ENCODE measurements at places on chromosomes 7 and 10.

DNA sequence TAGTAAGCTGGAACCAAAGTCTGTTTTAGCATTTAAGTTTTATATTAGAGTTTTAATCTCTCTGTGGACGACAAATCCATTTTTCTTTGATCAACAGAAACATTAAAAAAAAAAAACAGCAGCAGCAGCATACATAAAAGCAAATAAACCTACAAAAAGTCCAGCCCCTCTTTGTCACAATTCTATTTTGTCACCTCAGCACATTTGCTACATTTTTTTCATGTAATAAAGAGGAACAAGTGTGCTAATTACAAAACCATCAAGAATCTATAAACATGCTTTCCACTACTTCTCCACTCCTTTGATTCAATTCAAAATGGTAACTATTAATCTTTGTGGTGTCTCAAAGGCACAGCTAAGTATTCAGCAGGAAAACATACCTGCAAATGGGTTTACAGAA, 259.8 kb upstream of the GNAI1 start:
- DNase-seq = no peak

GRCh38 chr7:20440472-20441105, 109.9 kb downstream of the ITGB8 start:
- peak; percentile 30 for DNase-seq

DNA sequence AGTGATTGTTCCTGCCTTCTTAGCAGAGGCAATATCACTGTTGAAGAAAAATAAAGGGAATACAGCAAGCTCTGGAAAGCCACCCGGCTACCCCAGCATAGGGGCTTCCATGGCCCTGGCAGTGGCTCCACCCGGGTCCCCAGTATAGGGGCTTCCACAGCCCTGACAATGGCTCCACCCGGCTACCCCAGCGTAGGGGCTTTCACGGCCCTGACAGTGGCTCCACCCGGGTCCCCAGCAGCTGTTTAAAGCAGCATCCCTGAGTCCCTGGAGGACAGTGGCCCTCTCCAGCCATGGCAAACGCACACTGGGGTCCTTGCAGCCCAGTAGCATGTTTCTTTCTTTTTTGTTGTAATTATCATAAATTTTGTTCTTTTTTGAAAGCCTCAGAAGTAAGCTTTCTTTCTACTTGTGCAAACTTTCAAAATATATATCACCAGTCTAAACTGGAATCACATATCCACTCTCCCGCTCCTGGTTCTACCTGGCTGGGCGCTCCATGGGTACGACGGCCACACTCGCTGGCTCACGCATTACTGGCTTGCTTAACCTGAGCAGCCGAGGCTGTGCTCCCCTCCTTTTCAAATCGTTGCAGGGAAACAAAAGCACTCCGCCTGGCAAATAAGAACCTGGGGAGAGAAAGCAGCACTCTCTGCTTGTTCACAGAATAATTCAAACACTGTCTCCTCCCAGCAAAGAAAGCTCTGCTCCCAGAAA, 62.1 kb downstream of the TCERG1L start:
- DNase-seq = no peak

DNA sequence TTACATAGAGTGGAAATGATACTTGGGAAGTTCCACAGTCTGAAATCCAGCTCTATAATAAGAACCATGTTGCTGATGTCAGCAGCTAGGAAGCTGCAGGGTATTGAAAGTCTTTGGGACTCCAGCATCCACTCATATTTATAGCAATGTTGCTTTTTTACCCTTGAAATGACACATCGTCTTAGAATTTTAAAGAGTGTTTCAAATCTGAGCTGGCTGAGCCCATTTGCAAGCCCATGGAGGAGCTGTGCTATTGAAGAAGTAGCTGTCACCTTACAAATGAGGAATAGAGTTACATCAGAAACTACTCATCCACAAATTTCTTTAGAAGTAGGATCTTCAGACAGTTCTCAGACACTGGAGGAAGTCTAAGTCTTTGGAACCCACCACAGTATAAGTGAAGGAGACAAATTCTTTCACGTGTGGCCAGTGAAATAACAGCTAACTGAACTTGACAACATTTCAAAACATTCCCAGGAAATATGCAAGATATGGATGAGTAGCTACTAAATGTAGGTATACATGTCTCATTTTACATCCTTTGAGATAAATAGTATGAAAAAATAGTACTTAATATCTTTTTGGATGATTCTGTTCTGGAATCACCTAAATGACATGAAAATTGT, 203.6 kb downstream of the ZNF365 start:
- DNase-seq = no peak

- no peak for DNase-seq
These were observed 27.5 kb upstream of the MSS51 start for GRCh38 chr10:73460897-73461296.

- no peak for DNase-seq
These were observed 914 bp downstream of the ZNF37A start for GRCh38 chr10:38094927-38095574.

DNA sequence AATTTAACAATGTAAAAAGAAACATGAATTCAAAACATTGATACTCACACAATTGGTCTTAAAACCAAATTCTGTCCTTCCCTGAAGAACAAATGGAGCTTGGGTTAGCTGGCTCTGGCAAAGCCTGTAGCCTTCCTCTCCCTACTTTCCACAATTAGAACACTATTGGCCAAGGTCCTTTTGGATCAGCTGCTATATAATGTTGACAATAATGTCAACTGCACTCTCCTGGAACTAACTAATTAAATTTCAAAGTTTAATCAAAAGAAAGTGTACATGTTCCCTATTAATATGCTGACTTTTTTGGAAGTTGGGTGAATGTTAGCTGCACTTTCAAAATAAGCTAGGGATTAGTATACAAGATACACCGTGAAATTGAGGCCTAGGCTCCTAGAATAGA, 440.1 kb upstream of the NFE2L3 start:
- DNase-seq = no peak

DNA sequence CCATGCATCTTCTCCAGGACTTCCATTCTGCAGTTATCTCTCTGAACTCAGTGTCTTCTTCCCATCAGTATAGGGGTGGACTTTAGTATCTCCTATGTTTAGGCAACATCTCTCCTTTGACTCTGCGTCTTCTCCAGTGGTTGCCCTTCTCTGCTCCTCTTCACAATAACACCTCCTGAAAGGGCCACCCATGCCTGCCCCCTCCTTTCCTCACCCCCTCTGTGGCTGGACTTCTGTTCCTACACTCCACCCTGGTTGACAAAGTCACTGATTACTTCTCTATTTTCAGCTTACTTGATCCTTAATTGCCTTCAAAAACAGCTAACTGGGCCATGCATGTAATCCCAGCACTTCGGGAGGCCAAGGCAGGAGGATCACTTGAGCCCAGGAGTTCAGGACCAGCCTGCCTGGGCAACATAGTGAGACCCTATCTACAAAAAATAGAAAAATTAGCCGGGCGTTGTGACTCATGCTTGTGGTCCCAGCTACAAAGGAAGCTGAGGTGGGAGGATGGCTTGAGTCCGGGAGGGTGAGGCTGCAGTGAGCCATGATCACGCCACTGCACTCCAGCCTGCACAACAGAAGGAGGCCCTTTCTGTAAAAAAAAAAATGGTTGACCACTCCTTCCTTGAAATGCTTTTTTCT, 13.7 kb downstream of the SRGN start:
- DNase-seq = no peak

DNA sequence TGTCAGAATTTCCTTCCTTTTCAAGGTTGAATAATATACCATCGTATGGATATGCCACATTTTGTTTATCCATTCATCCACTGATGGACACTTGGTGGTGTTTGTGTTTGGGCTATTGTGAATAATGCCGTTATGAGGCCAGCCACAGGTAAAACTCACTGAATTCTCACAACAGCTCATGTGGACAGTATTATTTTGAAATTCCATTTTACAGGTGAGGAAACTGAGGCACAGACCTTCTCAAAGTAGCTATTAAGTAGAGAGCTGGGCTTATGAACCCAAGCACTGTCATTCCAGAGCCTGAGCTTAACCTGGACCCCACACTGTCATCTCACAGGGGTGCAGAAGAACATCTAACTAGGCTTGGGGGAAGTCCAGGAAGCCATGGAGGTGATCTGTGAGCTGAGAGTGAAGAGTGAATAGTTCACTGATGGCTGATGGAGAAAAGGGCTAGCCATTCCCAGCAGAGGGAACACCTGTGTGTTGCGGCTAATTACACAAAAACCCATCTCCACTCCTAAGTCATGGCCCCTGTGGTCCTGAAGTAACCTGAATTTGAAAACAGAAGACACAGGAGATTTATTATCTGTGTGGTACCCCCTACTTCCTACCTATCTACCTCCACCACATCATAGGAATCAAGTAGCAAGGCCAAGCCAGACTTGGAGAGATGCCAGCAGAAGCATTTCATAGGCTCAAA, 8.7 kb downstream of the INMT start:
- no peak for DNase-seq

DNA sequence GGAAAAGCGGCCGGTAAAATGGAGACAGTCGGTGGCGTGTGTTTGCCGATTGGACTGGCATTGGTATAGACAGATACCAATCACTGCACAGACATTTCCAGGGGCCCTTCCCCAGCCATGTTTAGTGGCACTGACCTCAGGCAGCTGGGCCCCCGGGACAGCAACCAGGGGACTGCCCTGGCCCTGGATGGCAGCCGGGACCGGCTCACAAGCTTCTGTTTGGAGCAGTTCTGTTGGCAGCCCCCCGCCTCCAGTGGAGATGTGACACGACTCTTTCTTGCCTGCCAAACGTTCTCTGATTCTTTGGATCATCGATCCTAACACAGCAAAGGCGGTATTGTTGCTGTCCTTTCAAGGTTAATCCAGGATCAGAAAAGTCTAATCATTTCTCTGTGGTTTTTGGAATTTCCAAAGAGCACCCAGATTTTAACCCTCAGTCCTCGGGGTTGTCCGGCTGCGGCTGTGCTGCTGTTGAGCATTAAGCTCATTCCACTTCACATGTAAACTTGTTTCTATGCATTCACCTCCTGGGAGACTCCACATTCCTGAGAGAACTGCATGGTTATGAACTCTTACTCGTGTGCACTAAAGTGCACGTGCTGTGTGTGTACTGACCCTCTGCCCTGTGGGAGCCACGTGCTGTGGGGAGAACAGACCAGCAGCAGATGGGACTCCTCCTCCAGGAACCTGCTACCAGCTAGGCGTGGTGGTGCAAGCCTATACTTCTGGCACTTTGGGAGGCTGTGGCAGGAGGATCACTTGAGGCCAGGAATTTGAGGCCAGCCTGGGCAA, 46.0 kb downstream of the FOXK1 start:
- DNase-seq = no peak

- DNase-seq = no peak
These were observed 23.7 kb upstream of the LAMB1 start for GRCh38 chr7:108026647-108027046.

GRCh38 chr7:75040512-75040911, 33.1 kb downstream of the RCC1L start:
- DNase-seq = no peak

- no peak for DNase-seq
These were observed 595 bp upstream of the SFXN4 start for GRCh38 chr10:119166118-119166500.

DNA sequence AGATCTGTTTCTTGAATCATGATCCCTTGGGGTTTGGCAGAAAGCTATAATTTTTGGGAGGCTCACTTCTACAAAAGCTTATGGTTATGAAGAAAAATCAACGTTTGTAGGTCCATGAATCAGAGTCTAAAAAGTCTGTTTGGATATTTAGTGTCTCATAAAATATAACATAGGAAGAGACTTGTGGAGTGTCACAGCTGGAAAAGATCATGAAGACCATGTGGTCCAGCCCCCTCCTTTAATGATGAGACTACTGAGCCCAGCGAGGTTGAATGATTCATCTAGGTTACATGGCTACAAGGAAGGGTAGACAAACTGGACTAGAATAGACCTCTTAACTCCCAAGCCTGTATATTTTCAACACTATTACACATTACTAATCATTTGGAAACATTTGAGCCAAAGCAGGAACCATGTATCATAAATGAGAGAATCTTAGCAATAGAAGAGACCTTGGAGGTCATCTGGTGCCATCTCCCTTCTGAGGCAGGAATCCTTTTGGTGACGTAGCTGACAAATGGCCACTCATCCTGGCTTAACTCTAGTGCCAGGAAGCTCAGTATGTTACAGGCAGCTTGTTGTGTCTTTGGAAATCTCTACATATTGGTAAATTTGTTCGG, 152.5 kb downstream of the CREB5 start:
- no peak for DNase-seq

DNA sequence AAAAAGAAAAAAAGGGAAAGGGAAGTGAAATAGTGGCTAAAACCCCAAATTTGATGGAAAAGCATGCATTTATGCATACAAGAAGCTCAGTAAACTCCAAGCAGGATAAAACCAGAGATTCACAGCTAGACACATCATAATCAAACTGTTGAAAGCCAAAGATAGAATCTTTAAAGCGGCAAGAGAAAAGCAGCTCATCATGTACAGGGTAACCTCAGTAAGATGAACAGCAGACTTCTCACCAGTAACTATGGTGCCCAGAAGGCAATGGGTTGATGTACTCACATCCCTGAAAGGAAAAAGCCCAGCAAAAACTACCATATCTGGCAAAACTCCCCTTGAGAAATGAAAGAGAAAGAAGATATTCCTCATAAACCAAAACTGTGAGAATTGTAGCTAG, 60.4 kb downstream of the TPST1 start:
- no peak for DNase-seq

- DNase-seq = peak; percentile 79
These were observed 56.6 kb downstream of the CHRM2 start for GRCh38 chr7:136925044-136925443.

- DNase-seq = no peak
These were observed 84.8 kb downstream of the PROSER2 start for GRCh38 chr10:11907914-11908313.

GRCh38 chr10:120600871-120601649, 144.0 kb downstream of the PLPP4 start:
- no peak for DNase-seq

GRCh38 chr10:43801626-43802025, 152.9 kb upstream of the ZNF32 start:
- DNase-seq = no peak

DNA sequence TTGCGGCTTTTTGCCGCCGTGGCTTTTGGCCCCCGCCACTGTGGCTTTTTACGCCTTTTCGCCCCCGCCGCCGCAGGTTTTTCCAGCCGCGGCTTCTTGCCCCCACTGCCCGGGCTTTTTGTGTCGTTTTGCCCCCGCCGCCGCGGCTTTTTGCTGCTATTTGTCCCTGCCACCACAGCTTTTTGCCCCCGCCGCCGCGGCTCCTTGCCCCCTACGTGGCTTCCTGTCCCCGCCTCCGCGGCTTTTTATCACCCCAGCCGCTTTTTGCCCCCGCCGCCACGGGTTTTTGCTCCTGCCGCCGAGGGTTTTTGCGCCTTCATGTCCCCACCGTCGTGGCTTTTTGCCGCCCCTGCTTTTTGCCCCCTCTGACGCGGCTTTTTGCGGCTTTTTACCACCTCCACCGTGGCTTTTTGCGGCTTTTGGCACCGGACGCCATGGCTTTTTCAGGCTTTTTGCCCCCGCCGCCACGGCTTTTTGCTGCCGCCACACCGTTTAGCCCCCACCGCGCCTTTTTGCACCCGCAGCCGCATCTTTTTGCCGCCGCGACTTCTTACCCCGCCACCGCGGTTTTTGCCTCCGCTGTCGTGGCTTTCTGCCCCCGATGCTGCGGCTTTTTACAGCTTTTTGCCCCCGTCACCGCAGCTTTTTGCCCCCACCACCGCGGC, 637.0 kb downstream of the ZNF716 start:
- no peak for DNase-seq

All from dermis microvascular lymphatic vessel endothelial cell (primary cell).